ENCODE measurements at places on chromosomes 1 and 21.

DNA sequence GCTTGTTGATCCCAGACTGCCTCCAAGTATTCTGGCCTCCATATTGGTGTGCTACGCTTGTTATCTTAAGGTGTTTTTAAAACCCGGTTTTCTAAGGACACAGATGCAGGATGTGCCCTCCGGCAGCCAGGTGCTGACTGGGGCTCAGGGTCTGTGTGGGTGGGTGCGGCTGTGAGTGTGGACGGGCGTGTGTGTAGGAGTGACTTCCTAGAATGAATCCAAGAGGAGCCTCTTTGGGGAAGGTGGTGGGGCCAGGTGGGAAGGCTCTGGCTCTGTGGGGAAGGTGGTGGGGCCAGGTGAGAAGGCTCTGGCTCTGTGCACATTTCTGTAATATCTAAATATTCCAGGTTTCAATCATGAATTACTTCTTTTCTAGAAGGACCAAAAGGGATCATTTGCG, 12.8 kb upstream of the TSPEAR start:
- DNase-seq, result no peak

- no peak for DNase-seq
These were observed 102.0 kb upstream of the VANGL1 start for GRCh38 chr1:115539736-115540135.

GRCh38 chr21:37593015-37593414, 226.4 kb downstream of the DYRK1A start:
- no peak for DNase-seq

GRCh38 chr1:39328586-39329121, 124.2 kb downstream of the MACF1 start:
- DNase-seq, result no peak

DNA sequence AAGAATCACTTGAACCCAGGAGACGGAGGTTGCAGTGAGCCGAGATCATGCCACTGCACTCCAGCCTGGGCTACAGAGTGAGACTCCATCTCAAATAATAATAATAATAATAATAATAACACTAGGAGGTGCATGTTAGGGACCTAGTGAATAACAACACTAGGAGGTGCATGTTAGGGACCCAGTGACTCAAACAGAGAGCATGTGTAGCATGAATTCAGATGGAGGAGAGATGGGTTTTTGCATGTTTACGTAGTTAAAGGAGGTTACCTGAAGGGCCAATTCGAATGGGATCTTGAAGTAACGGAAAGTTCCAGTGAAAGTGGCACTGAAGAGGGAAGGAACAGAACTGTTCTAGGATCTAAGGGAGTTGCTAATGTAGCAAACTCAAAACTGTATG, 7.1 kb upstream of the KCNK1 start:
- DNase-seq, result no peak

- DNase-seq, result no peak
These were observed 8.1 kb upstream of the TEDDM1 start for GRCh38 chr1:182408435-182409075.

DNA sequence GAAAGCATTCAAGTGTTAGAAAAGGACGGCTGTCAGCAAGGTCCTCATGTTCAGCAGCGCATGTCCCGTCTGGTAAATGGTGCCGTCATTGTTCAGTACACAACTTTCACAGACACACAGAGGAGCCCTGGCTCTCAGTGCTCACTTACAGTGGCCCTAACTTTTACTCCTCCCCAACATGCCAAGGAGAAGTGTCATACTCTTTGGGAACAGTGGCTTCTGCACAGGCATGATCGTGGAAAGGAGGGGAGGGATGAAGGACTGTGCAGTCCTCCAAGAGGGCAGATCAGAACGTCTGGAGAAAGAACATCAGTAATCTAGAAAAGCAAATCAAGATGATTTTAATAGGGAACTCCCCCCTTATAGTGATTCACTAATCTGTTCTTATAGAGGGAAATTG, 3.8 kb upstream of the GRHL3 start:
- no peak for DNase-seq

DNA sequence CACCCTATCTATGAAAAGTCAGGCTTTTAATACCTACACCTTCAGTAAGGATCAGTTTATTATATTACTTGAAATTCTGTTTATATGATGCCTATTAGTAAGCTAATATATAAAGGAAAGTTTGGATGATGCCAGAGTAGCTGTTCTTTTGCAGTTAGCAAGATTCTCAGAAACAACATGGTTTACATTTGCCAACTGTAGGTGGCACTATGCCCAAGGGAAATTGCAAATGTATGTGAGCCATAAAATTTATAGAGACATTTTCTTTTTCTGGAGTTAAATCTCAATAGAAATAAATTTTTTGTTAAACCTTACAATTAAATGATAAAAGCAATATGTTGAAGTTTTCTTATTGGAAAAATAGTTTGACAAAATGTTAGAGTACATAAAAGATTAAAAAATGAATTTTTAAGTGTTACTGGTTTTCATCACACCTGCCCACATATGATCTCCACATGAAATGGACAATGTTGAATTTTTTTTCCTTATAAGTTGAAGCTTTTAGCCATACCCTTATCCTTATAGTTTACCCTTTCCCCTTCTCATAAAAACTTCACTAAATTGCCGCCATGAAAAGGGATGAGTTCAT, 32.1 kb upstream of the EPHX4 start:
- no peak for DNase-seq

- DNase-seq, result no peak
These were observed 36.5 kb downstream of the MACO1 start for GRCh38 chr1:25467193-25467592.

- no peak for DNase-seq
These were observed 59.3 kb downstream of the NOS1AP start for GRCh38 chr1:162128693-162129356.

DNA sequence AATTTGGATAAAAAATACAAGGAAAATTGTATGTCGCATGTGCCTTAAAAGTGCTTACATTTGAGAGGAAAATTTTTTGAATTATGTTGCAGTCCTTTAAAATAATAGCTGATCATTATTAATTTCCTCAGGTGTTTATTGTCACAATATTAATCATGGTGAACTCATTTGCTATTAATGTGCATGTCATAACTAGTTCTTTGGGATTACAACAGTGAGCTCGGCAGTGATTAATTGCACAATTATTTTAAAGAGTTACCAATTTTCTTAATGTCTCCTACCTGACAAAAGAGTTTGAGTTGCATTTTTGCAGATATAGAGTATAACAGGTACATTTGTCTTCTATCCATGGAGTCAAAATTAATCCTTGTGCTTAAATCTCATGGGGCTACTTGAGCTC, 854.3 kb downstream of the BRINP3 start:
- no peak for DNase-seq

GRCh38 chr1:244460197-244460596, 876 bp upstream of the CATSPERE start:
- DNase-seq, result no peak

GRCh38 chr1:179825798-179826460, 51.7 kb downstream of the TOR1AIP2 start:
- no peak for DNase-seq

- no peak for DNase-seq
These were observed 1.4 kb downstream of the CFAP45 start for GRCh38 chr1:159898527-159898926.

DNA sequence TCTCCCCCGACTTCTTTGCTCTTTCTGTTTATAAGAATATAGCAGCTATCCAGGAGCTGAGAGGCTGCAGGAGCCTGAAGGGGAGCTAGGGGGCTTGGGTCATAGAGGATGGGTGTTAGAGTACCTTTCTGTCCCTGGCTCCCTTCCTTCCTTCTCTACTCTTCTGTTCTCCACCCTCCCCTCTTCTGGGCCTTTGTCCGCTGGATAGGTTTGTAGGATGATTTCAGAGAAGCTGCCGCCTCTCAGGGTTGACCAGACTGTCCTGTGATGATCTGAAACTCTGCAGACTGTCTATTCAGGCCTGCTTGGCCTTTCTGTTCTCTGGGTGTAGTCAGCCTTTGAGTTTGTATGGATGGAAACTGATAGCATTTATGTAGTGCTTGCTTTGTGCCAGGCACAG, 26.3 kb downstream of the PPFIA4 start:
- no peak for DNase-seq

DNA sequence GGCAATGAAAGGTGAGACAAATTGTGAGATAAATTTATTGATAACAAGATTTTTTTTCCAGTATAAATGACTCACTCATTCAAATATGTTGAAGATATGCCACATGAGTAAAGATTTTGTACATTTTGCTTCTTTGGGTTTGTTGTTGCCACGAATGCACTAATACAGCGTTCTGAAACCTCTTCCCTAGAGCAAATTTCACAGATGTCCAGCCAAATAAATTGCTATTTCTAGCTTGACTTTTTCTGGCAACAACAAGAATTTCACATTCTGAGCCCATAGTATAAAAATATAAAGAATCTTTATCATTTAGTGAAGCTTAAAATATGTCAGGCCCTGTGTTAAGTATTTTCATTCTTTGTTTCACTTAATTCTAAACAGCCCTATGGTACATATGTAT, 114.5 kb upstream of the COL24A1 start:
- DNase-seq, result no peak

GRCh38 chr1:16612332-16613172, 812 bp downstream of the NBPF1 start:
- peak; percentile 85 for DNase-seq

GRCh38 chr1:221170171-221170570, 290.9 kb downstream of the HLX start:
- DNase-seq, result no peak

GRCh38 chr1:247367786-247368422, 36.2 kb upstream of the ZNF496 start:
- DNase-seq, result no peak

DNA sequence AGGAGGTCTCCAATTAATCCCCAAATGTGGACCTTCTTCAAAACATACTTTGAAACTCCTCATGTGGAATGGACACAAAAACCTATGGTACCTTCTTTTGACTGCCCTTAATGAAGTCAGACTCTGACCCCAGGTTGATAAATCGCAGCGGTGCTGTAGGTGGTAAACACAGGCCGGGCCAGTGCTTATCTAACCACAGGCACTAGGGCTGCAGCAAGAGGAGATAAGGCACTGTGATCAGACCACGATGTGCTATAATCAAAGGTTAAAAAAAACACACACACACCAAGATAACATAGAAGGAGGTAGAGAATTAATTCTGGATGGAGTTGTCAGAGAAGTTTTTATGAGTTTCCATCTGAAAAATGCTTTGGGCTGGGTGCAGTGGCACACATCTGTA, 52.3 kb upstream of the SIPA1L2 start:
- DNase-seq, result no peak

- DNase-seq, result no peak
These were observed 29.4 kb upstream of the PRRC2C start for GRCh38 chr1:171455967-171456366.

DNA sequence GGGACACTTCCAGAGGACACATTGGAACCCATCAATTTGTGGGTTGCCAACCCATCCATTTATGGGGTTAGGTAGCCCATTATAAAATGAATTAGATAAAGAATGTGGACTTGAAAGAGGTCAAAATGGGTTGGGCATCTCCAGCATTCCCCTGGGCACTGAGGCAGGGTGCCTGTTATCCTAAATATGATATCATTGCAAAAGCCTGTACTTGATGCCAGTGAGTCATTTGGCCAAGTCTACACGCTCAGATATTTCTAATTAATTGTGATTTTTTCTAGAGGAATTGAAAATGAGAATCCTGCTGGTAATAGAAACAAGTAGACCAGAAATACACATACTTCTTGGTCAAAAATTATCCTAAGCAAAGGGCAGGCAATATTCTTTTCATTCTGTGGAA, 21.9 kb upstream of the NBL1 start:
- DNase-seq, result no peak

DNA sequence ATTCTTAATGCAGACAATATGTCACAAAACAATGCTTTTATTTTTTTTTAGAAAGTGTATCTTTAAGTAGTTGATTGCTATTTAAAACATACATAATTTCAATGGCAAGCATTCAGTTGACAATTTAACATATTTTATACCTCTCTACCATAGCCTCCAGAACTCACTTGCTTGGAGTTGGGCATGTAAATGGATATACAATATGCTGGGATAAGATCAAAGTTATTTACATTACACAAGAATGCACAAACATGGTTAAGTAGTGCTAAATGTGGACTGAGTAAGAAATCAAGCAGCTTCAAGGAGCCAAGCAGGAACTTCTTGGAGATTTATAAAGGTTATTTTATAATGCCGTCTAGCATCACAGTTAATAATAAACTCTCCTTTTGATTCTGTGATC, 17.0 kb downstream of the CLCA4 start:
- DNase-seq, result no peak

DNA sequence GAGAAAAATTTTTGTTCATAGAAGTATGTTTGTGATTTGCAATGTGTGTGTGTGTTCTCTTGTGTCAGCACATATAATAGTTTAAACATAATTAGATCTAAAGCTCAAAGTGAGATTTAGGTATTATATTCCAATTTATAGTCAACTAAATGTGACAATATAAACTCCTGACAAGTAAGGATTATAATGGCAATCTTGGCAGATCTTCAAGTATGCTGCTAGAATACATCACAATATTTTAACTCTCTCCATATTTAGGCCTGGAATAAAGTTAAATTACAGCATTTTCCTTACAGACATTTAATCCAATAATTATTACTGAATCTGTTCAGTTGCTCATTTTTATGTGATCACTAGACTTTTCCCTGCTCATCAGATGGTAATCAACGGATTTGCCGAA, 65.8 kb downstream of the LYPLAL1 start:
- no peak for DNase-seq

- DNase-seq, result no peak
These were observed 20.4 kb upstream of the TMEM52 start for GRCh38 chr1:1939296-1940122.

DNA sequence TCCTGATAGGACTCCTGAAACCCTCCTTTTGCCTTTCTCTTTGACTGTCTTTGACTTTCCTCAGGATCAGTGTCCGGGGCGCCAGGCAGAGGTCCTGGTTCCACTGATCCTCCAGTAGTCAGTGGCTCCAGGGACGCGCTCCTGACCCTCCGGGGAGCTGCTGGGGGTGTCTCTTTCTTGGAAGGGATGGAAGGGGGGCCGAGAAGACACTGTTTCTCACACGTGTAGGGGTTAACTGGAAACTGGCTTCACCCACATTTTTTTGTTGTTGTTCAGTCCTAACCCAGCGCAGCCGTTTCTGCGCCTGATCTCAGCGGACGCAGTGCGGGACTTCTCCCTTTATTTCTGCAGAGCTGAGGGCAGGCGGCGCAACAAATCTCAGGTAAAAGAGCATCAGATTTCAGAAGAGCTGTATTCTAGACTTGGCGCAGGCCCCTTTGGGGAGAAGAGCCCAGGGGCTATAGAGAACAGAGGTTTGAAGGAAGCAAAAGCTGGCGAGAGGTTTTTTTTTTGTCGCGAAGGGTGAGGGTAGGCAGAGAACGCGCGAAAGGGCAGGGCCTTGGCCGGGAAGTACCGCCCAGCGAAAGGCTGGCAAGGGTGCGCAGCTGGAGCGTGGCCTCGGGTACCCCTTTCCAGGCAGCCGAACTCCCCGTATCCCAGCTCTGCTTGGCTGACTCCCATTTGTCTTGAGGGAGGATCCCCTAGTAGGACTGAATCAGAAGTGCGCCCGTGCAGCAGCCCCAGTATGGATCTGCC, 4.3 kb upstream of the LHX9 start:
- DNase-seq, result no peak

All from right hindlimb (tissue), 1 donor.